Stimulated activated CD8-positive, alpha-beta memory T cell treated with anti-CD3 and anti-CD28 coated beads, Interleukin-7, amount 100 ng/mL, for 1 hour (primary cell): ENCODE measurements at places on chromosomes 6 and 20.

- no peak for DNase-seq
Measured at GRCh38 chr6:107154801-107155160, 39.5 kb upstream of the BEND3 start.

DNA sequence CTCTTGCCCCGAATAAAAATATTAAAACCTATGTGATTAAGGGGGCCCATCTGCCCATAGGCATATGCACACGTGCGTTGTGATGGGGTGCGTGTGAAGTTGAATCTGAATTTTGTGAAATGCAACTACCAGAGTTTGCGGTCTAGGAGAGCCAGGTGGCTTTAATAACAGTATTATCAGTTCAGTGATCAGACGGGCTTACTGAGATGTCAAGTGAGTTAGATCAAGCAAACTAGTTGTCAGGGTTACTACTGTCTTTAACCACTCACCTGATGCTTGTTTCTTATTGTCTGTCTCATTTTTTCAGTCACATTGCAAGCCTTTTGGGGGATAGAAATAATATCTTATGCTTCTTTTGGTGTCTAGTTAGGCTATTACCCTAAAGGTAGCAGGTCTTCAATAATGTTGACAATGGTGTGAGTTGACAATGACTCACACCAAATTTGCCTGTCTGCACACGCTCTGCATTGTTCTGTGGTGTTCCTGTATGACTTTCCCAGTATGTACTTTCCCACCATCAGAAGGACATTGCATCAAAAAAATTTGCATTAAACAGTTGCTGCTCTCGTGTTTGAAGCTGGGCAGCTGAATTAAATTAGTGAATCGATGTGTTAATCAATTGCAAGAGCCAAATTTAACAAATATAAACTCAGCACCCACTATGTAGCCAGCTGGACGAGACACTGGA, 103.1 kb upstream of the NAA20 start:
- no peak for DNase-seq

GRCh38 chr20:25199473-25200260, 4.2 kb downstream of the ENTPD6 start:
- no peak for DNase-seq

DNA sequence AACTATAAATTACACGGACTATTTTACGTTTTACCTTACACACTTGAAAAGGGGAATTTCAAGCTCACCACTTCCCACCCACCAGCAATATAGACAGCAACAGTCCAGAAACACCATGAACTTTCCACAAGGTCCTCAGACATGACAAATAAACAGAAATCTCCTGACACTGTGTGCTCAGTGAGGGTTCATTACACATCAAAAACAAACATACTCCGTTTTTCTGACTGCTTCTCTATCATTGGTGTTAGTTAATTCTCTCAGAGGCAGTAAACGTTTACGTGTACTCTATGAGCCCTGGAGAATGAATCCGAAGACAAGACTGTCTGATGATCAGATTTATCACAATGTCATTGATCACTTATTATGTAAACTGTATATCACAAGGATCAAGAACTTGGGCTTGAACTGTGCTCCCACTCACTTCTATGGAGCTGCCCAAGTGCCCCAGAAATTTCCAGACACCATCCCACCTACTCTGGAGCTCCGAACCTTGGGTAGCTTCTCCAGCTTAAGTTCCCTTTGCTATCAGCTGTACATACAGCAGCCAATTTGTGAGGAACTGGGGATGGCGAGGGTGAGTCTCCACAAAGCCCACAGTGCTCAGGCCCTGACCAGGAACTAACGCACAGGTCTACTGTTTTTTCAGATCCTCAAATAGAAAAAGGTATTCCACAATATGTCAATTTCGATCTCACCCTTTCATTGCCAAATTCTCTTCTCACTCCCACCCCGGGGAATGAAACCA, 86.0 kb downstream of the ALDH8A1 start:
- DNase-seq = no peak

GRCh38 chr6:51429017-51429712, 610.5 kb downstream of the TFAP2B start:
- no peak for DNase-seq
